ENCODE measurements at places on chromosomes 4 and X. TPM values are rescaled to one million over a fixed set of nuclear protein-coding genes. Genes with fewer than 3 reads are reported as not detected.

- DNase-seq = no peak
These were observed 931.6 kb downstream of the RAPGEF2 start for GRCh38 chr4:160034501-160034900.

- no peak for DNase-seq
These were observed 2201.2 kb downstream of the ARAP2 start for GRCh38 chr4:34043131-34043530.

Gene ASMT
- not detected for total RNA-seq

- DNase-seq = no peak
These were observed 44.5 kb downstream of the FGFRL1 start for GRCh38 chr4:1055721-1056590.

Gene SPOCK3
- 0.51 TPM for total RNA-seq

Gene KDR
- total RNA-seq = 0.09 TPM

Gene ZFP42
- not detected for total RNA-seq

Gene LARP7
- 22.6 TPM for total RNA-seq

Gene MAGEA12
- not detected for total RNA-seq

- DNase-seq = no peak
These were observed 126.5 kb upstream of the HPGD start for GRCh38 chr4:174648812-174649211.

DNA sequence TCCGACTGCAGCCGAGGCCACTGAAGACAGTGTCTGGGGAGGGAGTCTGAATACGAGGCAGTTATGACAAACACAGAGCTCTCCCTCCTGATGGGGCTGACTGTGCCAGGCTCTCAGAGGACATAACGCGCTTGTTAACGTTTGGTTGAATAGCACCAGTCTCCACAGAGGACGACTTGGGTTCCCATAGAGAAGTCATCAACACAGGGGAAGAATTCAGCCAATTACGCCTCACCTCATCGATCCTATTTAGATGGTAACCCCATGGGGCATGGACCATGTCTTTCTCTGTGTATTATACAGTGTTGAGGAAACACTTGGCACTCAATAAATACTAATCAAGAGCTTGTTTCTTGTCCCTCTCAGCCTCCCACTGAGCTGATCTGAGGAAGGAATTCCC lies 642.6 kb upstream of the LCORL start:
- no peak for DNase-seq

DNA sequence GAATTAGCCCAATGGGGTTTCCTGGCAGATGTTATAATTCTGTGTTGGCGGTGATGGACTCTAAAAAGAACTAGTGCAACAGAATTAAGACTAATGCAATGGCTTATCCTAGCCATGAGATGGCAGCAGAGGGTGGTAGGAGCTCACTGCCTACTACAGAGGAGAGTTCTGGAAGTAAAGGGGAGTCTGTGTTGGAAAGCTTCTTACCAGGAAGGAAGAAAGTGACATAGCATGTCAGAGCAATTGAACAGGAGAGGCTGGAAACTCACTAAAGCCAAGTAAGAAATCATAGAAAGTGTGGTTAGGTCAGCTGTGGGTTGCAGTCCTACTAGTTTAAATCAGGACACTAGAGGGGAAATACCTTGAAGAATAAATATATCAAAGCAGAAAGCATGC lies 6.3 kb upstream of the TRPC5OS start:
- DNase-seq = peak; percentile 56

DNA sequence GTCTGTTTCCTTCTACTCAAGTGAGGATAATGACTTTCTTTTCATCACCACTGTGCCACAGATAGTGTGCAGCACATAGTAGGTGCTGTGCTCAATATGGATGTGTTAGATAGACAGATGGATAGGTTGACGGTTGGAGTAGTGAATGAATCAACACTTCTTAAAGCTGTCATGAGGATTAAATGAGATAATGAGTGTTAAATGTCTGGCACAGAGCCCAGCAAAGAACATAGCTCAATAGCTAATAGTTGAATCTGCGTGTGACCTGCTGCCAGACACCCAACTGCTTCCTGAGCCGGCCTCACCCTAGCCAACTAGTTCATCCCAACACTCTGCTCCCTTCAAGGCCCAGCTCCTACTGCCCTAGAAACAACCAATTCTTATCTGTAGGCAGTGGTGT lies 67.7 kb upstream of the PJA1 start:
- no peak for DNase-seq

Gene CT45A5
- not detected for total RNA-seq

DNA sequence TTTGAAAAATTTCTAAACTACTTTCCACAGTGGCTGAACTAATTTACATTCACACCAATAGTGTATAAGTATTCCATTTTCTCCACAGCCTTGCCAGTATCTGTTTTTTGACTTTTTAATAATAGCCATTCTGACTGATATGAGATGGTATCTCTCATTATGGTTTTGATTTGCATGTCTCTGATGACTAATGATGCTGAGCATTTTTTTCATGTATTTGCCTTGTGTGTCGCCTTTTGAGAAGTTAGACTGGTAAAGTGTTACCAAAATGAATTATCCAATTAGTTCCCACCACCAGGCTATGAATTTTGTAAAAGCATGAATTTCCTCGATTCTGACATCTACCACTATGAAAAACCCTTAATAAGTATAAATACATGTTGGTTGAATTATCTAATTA lies 242.2 kb upstream of the GK2 start:
- no peak for DNase-seq

DNA sequence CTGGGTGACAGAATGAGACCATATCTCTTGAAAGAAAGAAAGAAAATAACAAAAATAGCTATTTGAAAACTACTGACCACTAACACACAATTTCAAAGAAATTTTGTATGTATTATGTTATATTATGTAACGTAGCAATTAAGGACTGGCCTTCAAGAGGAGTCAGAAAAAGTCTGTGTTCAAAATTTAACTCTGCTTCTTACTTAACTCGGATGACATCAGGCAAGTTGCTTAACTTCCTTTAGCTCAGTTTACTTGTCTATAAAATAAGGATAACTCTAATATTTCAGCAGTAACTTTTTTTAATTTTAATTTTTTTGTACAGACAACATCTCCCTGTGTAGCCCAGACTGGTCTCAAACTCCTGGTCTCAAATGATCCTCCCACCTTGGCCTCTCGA lies 14.6 kb upstream of the PRSS12 start:
- DNase-seq = no peak

Gene MAGEA2B
- total RNA-seq = not detected

Gene TMEM150C
- total RNA-seq = 0.98 TPM

DNA sequence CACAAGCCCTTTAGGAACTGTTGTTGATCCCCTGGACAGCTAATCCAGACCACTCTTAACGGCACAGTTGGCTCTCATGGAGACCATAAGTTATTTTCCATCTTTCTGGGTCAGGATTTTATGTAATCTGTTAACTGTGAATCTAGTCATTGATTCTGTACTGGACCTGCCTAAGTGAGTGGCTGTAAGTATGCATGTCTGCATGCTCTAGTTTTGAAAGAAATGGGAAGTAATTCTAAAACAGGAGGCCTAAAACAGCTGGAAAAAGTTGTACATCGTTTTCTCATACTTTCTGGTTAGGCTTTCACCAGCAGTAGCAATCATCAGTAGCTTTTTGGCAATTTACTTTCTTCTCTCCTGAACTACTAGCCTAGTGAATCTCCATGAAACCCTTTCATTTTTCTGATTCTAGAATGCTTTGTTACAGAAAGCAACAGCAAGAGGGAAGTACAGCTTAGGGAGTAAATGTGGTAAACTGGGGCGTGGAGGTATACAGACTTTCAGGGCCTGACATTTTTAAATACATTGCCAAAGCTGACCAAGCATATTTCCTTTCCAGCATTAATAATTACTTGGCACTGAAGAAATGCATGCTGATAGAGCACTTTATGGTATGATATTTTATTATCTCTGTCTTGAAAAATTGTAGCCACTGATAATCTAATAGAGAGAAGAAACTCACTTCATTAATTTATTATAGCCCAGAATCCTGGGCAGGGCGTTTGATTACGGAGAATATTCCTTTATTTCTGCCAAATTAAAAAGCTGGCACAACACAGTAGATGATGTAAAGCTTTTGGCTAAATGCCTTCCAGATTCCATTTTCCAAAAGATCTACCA lies 202.7 kb downstream of the BANK1 start:
- no peak for DNase-seq

DNA sequence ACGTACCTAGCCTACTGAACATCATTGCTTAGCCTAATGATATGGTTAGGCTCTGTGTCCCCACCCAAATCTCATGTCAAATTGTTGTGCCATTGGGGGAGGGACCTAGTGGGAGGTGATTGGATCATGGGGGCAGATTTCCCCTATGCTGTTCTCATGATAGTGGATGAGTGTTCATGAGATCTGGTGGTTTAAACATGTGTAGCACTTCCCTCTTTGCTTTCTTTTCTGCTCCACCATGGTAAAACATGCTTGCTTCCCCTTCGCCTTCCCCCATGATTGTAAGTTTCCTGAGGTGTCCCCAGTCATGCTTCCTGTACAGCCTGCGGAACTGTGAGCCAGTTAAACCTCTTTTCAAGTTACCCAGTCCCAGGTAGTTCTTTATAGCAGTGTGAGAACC lies 102.6 kb downstream of the RAPGEF2 start:
- no peak for DNase-seq

DNA sequence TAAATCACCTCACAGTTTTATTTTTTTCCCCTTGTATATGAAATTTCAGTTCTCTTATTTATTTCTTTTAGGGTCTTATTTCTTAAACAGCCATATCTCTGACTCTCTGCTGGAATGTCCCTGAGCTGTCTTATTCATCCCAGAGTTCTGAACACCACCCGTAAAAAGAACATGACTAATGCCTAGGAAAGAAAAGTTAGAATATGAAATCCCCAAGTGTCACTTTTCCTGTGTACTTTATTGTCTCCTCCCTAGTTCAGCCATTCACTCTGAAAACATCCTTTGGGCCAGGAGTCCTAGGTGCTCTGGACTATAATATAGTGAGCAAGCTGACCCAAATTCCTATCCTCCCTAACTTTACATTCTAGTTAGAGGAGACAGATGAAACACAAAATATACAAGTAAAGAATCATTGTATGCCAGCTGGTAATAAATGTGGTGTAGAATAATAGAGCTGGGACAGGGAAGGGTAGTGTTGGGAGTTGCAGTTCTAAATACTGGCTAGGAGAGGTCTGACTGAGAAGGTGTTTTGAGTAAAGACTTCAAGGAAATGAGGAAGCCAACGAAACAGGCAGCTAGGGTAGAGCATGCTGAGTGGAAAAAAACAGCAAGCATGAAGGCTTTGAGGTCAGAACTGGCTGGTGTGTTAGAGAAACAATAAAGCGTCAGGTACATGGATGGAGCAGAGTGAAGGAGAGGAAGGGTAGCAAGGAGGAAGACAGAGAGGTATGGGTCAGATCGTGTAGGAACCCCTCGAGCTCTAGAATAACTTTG lies 40.6 kb upstream of the FTHL17 start:
- no peak for DNase-seq

Gene GAGE12H
- total RNA-seq = not detected

DNA sequence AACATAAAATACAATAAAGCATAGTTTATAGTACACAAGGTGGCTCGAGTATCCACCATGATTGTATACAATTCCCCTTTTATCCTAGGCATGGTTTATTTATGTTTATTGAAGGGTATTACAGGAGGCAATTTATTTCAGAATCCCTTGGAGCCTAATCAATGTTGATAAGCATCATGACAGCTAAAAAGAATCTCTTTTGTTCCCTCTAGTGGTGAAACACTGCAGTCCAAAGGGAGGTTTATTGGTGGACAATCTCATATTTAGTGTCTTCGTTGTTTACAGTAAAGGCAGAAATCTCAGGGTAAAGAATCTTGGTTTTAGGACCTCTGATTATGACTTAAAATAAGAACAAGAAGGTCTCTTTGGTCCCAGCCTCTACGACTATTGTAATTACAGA lies 1712.5 kb downstream of the C4orf33 start:
- no peak for DNase-seq

- no peak for DNase-seq
These were observed 17.0 kb downstream of the SLC9B1 start for GRCh38 chr4:103002551-103002950.

DNA sequence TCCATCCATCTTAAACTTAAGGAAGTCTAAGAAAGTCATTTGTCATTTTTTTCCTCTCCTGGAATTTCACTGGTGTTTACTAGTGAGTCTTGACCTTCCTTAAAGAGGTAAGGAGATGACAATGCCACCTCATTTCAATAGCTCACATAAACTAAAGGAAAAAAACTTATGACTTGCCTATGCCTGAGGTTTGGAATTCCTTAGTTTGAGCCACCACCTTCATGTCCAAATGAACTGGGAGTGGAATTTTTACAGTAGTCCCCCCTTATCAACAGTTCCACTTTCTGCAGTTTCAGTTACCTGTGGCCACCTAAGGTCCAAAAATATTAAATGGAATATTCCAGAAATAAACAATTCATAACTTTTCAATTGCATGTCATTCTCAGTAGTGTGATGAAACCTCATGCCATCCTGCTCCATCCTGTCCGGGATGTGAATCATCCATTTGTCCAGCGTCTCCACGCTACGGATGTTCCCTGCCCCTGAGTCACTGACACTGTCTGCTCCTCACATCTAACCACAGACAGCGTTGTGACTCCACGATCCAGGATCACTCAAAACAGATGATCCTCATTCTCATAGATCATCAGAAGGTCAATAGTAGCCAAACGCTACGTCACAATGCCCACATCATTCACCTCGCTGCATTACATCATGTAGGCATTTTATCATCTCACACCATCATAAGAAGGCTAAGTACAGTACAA lies 177.4 kb downstream of the SH3KBP1 start:
- no peak for DNase-seq

Gene DNAAF6
- total RNA-seq = not detected

DNA sequence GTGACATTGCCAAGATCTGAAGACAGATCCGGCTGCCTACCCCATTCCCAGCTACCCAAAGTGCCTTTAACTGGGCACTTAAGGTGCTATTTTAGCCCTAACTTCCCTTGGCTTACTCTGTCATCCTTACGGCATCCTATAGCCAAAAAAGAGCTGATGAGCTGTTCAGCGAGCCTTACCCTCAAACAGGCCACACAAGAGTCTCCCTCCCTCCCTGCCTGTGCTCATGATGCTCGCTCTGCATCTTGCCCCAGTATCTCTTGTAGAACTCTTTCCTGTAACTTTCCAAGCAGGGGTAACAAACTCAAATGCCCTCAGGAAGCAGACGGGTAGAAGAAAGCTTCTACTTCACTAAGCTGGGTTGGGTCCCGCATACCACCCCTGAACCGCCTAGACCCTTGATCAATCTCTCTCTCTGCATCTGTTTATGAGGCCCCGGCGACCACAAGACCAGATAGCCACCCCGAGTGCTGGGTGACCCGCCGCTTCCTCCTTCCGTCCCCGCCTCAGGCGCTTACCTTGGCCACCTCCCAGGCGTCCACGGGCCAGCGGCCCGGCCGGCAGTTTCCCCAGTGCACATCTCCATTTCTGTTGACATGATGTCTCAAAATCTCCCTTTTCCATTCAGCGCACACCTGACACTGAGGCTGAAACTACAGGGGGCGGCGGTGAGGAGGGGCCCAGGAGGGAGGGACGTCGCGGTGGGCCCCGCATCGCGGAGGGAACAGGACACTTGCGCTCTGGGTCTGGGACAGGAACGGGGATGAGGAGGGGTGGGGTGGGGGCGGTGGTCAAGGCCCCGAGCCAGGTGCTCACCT lies 663 bp downstream of the CXorf38 start:
- DNase-seq = peak; percentile 34

GRCh38 chrX:19846995-19847790 lies 40.2 kb downstream of the SH3KBP1 start:
- DNase-seq = peak; percentile 41

Gene LANCL3
- 2.2 TPM for total RNA-seq

GRCh38 chrX:136055651-136056221 lies 70.5 kb downstream of the SLC9A6 start:
- no peak for DNase-seq

Gene OPHN1
- total RNA-seq = 13.1 TPM

Gene DOK7
- total RNA-seq = 2.7 TPM
